ENCODE measurements at places on chromosomes 5 and 9.

- DNase-seq: no peak
Measured at GRCh38 chr9:104319198-104319597, 184.9 kb upstream of the OR13F1 start.

DNA sequence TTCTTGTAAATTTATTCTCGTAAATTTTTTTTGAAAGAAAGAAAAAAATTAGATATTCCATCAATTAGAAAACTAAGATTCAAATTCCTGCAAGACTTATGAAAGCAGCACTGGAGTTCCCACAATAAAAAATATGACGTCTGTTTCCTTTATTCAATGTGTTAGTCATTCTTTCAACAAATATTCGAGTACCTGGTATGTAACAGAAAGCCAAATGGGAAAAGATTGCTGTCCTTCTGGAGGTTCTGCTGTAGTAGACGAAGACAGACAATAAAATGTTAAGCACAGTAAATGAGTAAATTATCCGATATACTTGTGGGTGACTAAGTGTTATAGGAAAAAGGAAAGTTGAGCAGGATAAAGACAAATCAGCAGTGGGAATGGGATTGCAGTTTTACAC, 92.2 kb downstream of the ADAMTSL1 start:
- DNase-seq: no peak

- no peak for DNase-seq
Measured at GRCh38 chr5:103894882-103895281, 332.3 kb upstream of the NUDT12 start.

GRCh38 chr9:3436629-3437420, 89.0 kb downstream of the RFX3 start:
- no peak for DNase-seq

DNA sequence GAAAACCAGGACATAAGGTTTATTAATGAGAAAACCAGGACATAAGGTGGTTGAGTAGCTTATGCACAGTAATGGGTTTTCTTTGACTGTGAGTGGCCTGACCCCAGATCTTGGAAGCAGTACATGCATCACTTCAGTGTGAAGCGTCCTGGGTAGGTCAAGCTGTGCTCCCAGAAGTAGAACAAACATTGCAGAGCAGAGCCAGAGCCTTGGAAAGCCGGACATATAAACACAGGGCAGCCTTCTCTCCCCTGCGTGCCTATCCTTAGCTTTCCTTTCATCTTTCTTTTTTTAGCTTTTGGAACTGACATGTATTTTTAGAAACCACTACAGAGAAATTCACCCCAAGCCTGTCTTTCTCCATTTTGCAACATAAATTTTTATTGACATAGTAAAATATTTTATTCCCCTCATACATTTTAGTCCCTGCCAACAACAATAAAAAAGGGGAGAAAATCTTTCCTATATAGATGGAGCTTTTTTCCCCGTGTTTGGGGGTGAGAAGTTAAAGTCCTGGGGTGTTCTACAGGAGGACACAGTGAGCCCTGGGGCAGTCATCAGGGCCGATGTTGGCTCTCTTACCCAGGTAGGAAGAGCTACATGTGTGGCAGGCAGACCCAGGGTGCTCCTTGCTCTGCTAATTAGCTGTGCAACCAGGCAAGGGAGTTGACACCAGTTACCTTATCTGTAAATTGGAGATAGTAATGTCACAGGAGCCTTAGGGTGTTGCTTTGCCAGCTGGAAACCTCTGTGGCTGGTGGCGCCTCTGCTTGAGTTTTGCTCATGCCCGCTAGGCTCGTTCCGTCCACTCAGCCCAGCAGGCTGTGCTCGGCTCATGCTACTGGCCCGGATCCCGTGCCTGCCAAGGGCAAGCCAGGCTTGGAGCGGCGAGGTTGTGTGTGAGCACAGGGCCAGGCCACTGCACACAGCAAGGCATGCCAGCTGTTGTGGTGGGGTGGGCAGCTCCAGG, 389.6 kb downstream of the KDM4C start:
- peak; percentile 38 for DNase-seq

GRCh38 chr5:943918-944620, 51.4 kb downstream of the TRIP13 start:
- DNase-seq: no peak

GRCh38 chr9:105968811-105969466, 274.6 kb downstream of the TMEM38B start:
- no peak for DNase-seq

DNA sequence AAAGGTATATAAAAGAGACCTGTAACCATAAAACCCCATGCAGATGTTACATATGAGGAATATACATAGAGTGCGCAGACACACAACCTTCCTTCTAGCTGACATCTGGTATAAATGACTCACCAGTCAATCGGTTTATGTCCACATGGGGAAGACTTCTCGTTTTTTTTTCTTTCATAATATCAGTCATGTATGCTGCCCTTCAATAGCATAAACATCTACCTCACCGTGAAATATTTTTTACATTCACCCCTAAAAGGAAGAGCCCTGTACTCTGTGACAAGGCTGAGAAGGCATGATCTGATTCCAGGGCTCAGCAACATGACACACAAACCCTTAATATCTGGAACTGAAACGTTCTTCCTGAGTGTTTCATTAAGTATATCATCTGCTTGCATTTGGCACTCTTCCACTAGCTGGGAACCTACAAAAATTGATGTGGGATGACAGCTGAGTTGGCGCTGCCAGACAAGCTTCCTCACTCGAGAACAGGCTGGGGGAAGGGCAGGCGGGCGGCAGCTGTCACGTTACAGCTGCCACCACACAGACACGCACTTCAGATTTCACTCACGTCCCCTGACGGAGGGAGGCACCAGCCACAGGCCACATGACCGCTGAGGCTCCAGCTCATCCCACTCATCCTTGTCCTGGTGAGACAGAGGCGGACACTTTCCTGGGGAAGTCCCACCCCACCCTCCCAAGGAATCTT, 74.2 kb downstream of the SHB start:
- DNase-seq: no peak

GRCh38 chr5:170235876-170236864, 3.4 kb downstream of the C5orf58 start:
- DNase-seq: no peak

DNA sequence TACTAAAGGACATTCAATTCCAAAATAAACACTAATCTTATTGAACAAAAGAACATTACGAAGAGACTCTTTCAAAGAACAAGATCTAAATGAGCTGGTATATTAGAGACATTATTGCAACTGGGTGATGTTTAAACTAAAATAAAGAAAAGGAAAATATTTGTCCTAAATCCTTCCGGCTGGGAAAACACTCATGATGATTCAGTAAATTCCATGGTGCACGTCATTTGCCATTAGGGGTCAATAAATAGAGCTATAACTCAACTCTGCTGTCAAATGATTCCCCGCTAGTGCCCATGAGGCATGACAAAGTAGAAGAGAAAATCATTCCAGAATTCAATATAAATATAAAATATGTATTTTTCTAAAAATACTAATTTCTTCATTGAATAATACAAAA, 565.5 kb upstream of the TUSC1 start:
- DNase-seq: no peak

GRCh38 chr5:92904021-92904420, 677.0 kb downstream of the NR2F1-AS1 start:
- no peak for DNase-seq

DNA sequence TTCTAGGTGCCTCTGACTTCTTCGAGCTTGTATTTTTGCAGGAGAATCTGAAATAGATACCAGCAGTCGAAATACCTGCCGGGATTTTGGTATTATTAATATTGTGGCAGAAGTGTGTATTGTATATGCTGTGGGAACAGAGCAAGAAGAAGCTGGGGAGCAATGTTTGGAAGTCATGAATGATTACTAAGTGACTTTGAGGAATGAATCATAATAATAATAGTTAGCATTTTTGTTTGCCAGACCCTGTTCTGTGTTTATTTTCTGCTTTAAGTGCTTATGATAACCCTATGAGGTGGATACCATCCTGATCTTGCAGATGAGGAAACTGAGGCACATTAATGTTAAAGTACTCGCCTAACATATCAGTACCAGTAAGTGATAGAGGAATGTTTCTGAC, 32.4 kb downstream of the RAB24 start:
- no peak for DNase-seq

DNA sequence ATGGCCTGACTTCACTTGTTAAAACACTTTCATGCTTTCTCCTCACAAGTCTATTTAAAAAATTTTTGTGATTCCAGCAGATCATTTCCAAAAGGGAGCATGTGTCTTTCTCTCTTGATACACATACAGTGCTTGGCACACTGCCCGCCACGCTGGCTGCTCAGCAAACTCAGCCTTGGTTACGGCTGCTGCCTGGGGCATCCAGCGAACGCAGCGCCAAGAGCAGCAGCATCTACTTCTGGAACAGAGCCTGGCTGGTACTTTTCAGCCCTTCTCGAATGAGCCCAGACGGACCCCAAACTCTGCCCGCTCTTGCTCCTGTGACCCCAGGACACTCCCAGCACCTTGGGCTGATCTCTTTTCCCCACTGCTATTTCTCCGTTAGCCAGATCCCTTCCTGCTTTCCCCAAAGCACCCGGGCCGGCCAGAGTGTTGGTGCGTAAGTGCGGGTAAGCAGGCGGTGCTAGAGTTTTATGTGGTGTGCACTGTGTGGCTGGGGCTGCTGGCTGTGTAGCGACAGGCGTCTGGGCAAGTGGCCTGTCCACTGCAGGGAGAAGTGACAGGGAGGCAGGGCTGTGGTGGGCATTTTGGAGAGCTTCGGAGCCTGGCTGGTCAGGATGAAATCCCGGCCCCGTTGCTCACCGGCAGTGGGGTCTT, 73.2 kb downstream of the SH3PXD2B start:
- DNase-seq: peak; percentile 29

- no peak for DNase-seq
Measured at GRCh38 chr5:63563008-63563917, 399.0 kb downstream of the HTR1A start.

- no peak for DNase-seq
Measured at GRCh38 chr9:110157823-110158664, 49.9 kb downstream of the C9orf152 start.

- DNase-seq: no peak
Measured at GRCh38 chr5:109351988-109352864, 57.5 kb downstream of the PJA2 start.

DNA sequence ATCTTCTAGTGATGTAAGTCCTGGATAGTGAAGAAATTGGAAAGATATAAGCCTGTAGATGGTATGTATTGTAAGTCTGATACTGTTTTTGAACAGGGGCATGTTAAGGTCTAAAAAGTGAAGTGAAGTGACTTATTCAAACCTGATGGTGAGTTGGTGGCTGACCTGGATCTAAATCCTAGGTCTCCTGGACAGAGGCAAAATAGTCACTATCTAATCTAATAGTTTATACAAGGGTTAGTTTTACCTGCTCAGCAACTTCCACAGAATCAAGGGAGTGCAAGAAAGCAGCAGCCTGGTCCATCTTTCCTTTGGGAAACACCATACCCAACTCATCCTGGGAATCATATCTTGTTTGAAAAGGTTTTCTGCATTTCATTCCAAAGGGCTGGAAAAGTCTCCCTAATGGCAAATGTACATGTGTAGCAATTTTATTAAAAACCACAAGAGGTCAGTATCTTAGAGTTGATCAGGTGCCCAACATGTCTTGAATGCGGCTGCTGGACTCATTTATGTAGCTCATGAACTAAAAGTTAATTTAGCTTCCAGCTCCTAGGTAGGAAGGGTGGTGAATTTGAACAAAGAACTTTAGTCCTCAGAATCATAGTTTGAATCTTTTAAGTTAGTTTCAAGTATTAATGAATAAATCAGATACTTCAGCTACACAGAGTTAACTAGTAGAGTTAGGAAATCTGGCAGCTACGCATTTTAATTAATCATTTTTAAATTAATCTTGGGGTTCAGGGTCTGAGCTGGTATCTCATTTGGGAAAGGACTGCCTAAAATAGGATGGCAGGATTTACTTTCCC, 26.0 kb downstream of the SKP2 start:
- DNase-seq: no peak

DNA sequence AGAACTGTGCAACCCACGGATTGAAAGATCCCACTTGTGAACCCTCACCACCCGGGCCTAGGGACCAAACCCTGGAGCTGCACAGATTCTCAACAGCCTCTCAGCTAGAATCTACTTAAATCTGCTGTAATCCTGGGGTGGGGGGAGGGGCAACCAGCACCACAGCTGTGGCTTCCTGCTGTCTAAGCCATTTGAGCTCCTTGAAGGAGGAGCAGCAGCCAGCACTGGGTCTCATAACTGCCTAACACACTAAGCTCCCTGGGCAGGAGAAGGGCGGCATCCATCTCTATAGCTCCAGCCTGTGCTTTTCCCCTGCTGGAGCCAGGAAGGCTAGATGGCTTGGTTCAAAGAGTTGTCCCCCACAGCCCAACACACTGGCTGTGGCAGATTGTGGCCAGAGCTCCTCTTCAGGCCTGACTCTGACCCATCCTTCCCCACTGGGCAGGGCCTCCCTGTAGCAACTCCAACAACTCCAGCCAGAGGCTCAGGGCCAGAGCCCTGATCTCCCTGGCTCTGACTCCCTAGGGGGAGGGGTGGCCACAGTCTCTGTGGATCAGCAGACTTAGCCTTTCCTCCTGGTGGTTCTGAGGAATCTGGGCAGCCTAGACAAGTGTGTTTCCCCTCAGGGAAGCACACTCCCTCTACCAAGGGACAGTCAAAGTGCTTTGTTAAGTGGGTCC, 72.0 kb upstream of the C9orf72 start:
- no peak for DNase-seq

DNA sequence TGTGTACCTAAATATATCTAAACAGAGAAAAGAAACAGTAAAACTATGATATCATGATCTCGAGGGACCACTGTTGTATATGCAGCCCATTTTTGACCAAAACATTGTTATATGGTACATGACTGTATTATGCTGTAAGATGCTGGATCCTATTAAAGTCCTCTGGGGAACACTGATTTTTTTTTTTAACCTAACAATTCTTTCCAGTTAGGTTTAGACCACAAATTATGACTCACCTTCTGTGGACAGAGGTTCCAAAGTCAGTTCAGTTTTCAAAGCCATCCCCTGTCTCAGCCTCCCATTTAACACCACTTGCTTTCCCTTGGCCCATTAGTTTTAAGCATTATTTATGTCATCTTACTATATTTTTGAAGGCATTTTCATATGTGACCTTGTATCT, 27.1 kb downstream of the TRMO start:
- DNase-seq: no peak

DNA sequence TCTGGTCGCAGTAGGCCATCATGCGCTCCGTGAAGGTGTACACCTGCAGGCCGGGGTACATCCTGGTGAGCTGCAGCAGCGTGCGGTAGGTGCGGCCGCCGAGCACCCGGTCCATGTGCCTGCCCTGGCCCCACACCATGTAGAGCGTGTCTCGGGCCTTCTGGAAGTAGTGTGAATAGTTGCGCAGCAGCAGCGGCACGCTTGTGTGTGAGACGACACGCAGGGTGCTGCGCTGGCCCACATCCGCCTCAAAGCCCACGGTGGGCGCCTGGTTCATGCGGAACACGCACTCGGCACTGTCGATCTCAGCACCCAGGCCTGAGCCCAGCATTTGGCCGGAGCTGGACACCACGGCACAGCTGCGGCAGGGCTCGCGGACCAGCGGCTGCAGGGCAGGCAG, 4.5 kb downstream of the ST6GALNAC4 start:
- no peak for DNase-seq

Measured in cerebellar nuclear complex (tissue), 1 donor.